ENCODE measurements at places on chromosomes 1 and 21. TPM values are rescaled to one million over a fixed set of nuclear protein-coding genes. Genes with fewer than 3 reads are reported as not detected.

DNA sequence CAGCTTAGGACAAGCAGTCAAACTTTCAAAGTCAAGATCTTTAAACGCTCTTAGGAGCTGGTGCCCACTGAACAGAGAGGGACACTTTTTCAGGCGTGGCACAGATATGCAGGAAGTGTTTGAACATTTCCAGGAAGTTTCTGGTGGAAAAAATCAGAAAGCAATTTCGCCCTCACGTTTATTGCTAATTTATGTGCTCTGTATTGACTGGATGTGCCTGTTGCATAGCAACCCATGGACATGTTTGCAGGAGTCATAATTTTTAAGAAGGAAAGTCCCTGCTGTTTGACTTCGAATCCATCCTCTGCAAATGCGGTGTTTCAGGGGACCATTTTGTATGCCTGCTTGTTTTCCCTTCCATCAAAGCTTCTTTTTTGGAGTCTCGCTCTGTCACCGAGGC lies 239.9 kb upstream of the IRF2BP2 start:
- DNase-seq, result no peak

GRCh38 chr21:38859852-38860251 lies 54.1 kb downstream of the ETS2 start:
- no peak for DNase-seq

CCDC17 gene
- 24.0 TPM for total RNA-seq

GRCh38 chr1:45677751-45678245 lies 8.5 kb downstream of the GPBP1L1 start:
- DNase-seq, result no peak

DNA sequence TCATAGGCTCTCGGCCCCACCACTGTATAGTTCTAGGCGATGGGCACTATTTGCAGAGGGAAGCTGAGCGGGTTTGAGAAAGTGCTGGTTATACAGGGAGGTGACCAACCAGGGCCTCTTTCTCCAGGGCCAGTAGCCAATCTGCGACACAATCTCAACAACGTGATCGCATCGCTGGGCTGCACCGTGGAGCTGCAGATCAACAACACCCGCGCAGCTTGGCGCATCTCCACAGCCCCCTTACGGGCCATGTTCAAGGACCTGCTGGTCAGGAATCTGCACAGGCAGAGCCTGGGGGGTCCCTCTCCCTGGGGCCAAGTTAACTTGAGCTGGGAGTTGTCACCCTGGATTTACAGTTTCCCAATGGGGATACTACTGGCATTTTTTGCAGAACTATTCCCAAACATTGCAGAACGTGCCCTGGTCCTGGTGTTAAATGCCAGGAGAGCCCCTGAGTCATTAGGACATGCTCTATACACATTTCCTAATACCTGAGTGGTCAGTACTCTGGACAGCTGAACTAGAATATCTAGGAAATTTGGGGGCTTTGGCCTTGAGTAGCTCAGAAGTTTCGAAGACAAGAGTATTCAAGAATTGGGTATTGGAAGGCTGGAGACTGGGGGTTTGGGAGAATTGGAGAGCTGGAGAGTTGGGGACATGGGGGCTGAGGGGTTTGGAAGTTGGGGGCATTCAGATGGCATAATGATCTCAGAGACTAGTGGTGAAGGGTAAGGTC lies 6.9 kb downstream of the DCST1 start:
- no peak for DNase-seq

GRCh38 chr21:42959728-42960127 lies 14.6 kb upstream of the PKNOX1 start:
- DNase-seq, result no peak
